ENCODE measurements at places on chromosomes 5 and 9.
A peak's percentile ranks its signal among the peaks of the same experiment; 100 is the strongest.

DNA sequence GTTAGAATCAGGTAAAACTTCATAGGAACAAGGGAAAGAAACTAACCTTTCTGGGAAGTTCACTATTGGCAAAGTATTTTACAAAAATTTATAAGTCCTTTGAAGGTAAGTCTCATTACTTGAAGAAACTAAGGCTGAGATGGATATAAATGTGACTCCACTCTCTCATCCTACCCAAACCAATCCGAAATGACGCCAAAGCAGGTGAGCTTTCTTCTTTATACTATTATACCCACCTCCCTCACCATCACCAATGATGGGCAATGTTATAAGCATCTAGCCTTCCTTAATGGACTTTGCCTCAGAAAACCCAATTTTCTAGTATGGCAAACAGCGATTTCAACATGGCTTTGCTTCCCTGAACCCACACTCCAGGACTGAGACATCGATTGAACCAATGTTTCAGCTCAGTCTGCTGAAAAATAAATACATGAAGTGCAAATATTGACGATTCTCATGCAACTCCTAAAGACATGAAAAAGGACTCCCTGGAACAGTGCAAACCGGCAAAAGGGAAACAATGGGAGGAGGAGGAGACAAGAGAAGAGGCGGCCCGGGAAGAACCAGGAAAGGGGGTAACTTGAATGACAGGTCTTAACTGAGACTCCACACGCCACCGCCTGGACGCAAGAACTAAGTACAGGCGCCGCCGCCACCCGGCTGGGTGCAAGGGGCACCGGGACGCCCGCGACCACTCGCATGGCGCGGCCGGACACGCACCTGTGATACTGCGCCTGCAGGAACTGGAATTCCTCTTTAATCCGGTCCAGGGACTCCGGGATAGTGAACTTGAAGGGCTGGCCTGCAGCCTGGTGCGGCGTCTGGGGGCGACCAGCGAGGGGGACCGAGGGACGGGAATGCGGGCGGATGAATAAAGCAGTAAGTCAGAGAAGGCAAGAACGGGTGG lies 2.5 kb downstream of the TLE1 start:
- peak; percentile 68 for DNase-seq

DNA sequence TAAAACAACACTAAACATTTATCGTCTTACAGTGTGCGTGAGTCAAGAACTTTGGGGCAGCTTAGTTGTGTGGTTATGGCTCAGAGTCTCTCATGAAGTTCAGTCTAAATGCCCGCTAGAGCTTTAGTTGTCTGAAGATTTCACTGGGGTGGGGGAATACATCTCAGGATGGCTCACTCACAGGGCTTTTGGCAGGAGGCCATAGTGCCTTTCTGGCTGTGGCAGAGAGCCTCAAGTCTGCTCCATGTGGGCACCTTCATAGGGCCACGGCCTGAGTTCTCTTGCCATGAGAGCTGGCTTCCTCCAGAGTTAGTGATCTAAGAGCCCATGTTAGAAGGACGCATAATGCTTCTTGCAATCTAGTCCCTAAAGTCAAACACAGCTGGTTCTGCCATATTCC lies 258.8 kb upstream of the NUDT12 start:
- DNase-seq: no peak

- DNase-seq: no peak
Measured at GRCh38 chr9:130779153-130779855, 55.8 kb upstream of the ABL1 start.

DNA sequence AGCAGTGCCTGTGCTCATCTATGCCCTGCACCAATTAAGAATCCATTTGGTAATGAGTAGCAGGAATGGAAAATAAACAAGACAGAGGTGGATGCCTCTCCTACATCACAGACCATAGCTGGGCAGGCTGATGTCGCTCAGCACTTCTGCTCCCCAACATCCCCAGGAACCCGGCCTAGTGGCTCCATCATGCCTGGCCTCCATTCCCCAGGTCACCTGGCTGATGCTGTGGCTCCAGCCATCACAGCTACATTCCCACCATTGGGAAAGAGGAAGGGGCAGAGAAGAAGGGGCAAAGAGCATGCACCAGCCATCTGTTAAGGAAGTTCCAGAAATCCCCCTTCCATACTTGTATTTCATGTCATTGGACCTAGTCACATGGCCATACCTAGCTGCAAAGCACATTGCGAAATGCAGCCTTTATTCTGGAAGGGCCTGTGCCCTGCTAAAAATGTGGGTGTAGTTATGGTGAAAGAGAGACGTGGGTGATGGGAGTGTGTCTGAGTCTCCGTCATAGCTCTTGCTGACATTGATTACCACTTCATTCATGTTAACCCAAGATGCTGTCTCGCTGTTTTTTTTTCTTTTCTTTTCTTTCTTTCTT lies 86.1 kb upstream of the ADAMTS2 start:
- DNase-seq: no peak

DNA sequence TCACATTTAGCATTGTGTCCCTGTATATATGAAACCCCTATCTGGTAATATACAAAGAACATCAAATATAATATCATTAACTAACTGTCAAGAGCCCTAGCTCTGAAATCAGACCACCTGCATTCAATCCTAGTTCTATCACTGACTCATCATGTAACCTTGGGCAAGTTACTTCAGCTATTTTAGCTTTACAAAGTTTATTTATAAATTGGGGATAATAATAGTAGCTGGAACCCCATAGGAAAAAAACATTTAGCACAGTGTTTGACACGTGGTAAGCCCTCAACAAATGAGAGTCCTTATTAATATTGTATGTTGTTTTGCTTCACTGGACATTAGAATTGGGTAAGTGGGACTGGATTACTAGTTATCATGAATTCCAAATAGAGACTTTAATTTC lies 157.5 kb downstream of the EBF1 start:
- no peak for DNase-seq

- DNase-seq: no peak
Measured at GRCh38 chr9:86047361-86047760, 52.0 kb downstream of the GOLM1 start.

GRCh38 chr9:89489548-89490530 lies 8.1 kb downstream of the SEMA4D start:
- DNase-seq: no peak

- DNase-seq: no peak
Measured at GRCh38 chr5:132427281-132428146, 58.0 kb downstream of the SLC22A5 start.

DNA sequence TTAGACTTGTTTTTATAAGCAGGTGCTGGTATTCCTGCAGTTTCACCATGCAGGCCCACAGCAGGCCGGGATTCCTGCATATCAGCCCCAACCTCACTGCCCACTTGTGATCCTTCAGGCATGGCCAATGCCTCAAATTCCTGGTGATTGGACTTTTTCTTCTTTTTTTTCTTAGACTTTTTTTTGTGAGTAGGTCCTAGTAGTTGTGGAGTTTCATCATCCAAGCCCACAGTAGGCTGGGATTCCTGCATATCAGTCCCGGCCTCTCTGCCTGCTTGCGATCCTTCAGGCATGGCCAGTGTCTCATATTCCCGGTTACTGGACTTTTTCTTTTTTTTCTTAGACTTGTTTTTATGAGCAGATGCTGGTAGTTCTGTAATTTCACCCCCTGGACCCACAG lies 4.8 kb downstream of the TTF1 start:
- DNase-seq: no peak

DNA sequence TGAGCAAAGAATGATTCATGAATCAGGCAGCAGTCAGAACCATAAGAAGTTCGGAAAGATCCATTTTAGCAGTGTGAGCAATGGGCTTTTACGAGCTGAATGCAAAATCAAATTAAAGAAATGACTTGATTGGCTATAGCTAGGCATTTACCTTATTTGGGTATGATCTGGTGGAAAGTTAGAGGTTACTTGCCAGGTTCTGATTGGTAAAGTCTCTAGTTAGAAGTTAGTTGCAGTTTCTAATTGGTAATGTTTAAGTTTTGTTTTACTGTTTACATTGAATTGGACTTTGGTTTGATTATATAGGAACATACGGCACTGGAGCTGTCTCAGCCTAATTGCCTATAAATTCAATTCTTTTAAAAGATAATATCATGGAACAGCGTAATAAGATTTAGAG lies 97.9 kb downstream of the ITGA1 start:
- no peak for DNase-seq

GRCh38 chr5:82044010-82044409 lies 72.2 kb downstream of the ATG10 start:
- no peak for DNase-seq

DNA sequence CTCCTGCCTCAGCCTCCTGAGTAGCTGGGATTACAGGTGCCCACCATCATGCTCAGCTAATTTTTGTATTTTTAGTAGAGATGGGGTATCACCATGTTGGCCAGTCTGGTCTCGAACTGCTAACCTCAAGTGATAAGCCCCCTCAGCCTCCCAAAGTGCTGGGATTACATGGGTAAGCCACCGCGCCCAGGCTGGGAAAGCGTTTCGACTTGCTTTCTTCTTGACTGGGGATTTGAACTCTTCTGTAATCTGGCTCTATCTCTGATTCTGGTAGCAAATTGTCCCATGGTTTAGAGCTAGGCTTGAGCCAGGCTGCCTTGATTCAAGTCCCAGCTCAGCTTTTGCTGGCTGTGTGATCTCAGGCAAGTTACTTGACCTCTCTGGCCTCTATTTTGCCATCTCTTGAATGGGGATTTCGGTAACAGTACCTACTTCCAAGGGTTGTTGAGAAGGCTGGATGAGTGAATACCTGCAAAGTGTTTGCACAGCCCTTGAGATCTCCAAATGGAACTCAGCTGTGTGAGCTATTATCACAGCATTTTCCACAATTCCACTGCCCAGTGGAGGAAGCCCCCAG lies 20.5 kb upstream of the MVB12B start:
- DNase-seq: no peak

DNA sequence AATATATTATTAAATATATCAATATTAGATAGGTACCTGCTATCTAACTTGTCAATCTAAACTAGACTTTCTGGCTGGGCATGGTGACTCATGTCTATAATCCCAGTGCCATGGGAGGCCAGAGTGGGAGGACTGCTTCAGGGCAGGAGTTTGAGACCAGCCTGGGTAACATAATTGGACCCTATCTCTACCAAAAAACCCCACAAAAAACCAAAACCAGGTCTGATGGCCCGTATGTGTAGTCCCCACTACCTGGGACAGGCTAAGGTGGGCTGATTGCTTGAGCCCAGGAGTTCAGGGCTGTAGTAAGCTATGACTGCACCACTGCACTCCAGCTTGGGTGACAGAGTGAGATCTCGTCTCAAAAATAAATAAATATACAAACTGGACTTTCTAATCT lies 55.0 kb downstream of the PJA2 start:
- no peak for DNase-seq

GRCh38 chr5:58963361-58963760 lies 380.5 kb downstream of the RAB3C start:
- no peak for DNase-seq

GRCh38 chr5:2755681-2756171 lies 4.2 kb upstream of the IRX2 start:
- no peak for DNase-seq

GRCh38 chr9:80074439-80074838 lies 502.7 kb downstream of the TLE4 start:
- DNase-seq: no peak

- DNase-seq: no peak
Measured at GRCh38 chr5:103923616-103924168, 361.1 kb upstream of the NUDT12 start.

- DNase-seq: no peak
Measured at GRCh38 chr5:136458481-136458880, 93.1 kb upstream of the TRPC7 start.

DNA sequence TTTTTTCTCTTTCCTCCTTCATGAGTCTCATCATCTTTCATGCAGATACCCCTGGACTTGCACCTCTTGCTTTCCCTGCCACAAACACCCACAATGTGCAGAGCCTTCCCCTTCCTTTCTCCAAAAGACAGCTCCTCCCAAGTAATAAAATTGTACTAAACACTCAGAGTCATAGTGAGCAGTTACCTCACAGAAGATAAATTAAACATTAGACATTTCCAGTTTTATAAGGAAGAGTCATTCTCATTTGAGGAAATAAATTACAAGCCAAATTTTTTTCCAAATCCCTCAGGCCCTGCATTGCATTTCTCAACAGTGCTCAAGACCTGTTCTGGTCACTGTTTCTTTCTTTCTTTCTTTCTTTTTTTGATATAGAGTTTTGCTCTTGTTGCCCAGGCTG lies 131.5 kb downstream of the ATPSCKMT start:
- no peak for DNase-seq

GRCh38 chr9:135879619-135880018 lies 27.7 kb downstream of the CAMSAP1 start:
- DNase-seq: no peak

DNA sequence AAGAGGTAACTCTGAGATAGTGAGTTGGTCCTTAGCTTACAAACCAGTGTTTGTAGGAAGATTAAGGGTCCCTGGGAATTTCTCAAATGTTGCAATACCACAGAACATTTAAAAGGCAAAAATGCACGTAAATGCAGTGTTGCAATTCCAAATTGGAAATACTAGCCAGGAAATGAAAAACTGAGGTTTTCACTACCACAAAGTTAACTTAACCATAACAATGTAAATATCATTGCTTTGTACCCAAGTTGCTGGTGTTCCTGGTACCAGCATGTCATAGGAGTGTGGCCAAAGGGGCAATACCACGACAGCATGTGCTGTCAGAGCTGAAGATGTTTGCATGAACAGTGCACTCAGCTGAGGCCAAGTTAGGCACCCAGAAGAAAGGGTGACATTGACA lies 382.9 kb downstream of the GLIS3 start:
- DNase-seq: no peak

GRCh38 chr5:76867827-76868693 lies 18.2 kb downstream of the S100Z start:
- DNase-seq: peak; percentile 57

DNA sequence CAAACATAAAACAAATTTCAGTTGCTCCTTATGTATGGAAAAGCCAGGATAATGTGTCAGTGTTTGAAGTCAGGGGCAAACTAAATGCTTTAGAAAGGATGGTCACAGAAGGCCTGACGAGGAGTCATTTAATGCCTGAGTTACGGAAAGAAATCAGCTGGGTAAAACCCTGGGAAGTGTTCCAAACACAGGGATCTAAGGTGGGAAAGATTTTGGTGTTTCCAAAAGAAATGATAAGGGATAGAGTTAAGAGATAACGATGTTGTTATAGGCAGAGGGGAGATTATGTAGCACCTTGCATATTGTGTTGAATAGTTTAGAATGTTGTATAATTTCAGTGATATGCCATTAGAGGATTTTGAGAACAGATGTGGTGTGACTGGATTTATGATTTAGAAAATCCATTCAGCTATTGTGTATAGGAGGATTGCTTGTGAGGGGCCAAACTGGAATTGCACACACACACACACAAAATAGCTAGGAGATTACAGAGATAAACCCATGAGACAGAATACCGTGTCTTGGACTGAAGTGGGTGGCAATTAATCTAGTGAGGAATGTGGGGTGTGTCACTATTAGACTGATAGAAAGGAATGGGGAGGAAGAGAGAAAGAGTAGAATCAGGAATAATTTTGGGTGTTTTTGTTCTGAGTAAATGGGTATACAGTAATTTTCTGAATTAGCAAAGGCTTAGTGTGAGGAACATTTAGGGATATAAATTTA lies 274.2 kb upstream of the DAB2 start:
- DNase-seq: no peak
